ENCODE measurements at places on chromosomes 5 and 9.

- DNase-seq, result no peak
These were observed 72.4 kb upstream of the TLX3 start for GRCh38 chr5:171236651-171237050.

GRCh38 chr5:145558288-145558687 lies 276.9 kb downstream of the PRELID2 start:
- DNase-seq, result no peak

DNA sequence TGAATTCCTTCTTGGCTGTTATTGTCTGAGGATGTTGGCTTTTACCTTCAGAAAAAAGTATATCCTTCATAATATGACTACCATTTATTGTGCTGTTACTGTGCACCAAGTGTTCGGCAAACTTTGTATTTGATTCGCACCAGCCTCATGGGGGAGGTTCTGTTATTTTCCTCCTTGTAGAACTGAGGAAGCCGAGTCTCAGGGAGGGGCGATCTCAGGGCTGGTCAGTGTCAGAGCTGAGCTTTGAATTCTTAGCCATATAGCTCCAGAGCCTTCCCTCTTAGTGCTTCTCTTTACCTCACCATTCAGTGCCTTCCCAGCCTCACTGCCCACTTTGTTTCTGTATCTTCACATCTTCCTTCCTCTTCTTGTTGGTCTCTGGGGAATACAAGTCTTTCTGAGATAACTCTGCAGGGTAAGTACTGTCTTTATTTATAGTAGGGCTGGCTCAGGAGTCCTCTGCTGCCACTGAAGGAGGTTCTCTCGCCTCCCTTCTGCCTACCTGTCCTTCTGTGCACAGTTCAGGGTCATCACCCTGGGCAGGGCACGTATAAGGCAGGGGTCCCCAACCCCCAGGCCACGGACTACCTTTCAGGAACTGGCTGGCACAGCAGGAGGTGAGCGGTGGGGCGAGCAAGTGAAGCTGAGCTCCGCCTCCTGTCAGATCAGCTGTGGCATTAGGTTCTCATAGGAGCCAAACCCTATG lies 48.4 kb downstream of the GALNT10 start:
- DNase-seq, result no peak

DNA sequence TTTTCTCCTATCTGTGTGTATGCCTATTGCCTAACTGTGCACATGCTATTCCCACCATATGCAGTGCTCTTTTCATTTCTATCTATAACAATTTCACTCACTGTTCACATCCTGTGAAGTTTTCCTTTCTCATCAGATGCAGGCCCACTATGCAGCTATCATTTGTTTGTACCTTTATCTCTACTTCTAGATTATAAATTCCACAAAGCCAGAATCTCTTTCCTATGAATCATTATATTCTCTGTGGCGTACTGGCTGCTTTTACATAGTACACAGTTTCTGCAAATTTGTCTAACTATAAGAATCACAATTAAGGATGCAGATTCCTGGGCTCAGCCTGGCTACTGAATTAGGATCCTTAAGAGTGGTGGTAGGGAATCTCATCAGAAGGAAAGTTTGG lies 600.8 kb upstream of the ARRDC3 start:
- no peak for DNase-seq

- peak; percentile 50 for DNase-seq
These were observed 22.7 kb upstream of the FSTL4 start for GRCh38 chr5:133635051-133635450.

DNA sequence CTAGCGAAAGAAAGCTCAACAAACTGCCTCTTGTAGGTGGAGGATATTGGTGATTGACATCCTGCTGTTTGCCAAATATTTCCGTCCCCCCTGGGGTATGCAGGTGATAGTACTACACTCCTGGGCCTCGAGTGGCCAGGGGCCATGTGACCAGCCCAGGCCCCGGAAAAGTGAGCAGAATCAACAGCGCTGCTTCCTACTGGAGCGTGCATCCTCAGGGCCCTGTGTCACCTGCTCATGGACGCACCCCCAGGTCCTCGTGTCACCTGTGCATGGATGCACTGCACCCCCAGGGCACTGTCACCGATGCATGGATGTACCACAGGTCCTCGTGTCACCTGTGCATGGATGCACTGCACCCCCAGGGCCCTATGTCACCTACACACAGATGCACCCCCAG lies 43.8 kb downstream of the ADAMTS16 start:
- no peak for DNase-seq

DNA sequence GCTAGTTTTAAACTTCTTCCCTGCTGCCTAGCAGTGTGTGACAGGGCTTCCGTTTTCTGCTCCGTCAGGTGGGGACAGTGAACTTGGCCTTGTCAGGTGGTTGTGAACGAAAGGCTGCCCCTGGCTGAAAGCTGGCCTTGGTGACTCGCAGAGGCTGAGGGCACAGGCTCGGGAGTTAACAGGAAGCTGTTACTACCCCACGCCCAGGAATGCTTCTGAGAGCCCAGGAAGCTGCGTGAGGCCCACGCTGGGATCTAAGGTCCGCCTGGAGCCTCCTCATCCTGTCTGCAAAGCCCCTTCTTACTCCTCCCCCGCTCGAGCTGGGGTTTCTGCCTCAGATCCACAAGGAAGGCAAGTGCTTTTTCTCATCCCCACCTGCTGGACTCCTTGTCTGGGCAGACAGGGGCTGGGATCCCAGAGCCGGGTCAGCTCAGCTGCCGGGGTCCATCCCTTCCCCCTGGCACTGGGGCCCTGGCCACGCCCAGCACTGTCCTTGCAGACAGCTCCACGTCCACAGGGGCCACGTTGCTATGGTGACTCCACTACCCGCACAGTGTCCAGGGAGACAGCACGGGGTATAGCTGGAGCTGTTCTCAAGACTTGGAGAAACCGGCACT lies 124.7 kb upstream of the TBC1D2 start:
- DNase-seq, result no peak

DNA sequence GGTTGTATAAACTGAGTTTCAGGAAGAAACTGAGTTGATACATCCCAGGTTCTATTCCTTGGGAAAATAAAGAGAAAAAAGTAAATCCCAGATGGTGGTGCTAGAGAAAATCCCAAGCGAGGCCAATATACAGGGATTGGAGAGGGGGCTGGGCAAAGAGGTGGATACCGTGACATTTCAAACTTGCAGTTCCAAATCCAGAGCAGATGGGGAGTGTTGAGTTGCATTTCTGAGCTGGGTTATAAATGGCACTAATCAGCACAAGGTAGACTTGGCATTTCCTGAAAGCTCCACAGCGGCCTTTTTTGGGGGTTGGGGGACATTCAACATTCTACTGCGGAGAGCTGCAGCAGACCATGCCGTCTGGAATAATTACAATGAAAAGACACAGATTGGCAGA lies 224.4 kb downstream of the NXNL2 start:
- no peak for DNase-seq

- no peak for DNase-seq
These were observed 204.7 kb upstream of the WWC1 start for GRCh38 chr5:168086746-168087145.

- peak; percentile 48 for DNase-seq
These were observed 37.7 kb upstream of the PSD2 start for GRCh38 chr5:139757727-139758509.

- DNase-seq, result no peak
These were observed 41.8 kb downstream of the NDST1 start for GRCh38 chr5:150549735-150550134.

DNA sequence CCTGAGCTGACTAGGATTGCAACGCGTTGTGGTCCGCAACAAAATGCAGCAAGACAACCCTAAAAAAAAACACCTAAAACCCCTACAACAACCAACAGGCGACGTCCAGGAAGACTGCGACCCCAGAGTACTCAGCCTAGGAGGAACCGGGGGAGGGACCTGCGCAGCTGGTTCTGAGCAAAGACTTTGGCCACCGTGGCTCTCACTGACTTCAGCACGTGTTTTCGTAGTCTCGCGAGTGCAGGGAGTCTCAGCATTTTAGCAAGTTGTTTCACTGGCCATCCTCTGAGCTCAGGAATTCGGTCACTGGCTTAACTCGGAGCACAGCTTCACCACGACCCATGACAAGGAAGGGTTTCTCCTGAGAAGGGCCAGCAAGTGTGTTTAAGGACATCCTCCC lies 8.6 kb upstream of the ZDHHC11 start:
- peak; percentile 79 for DNase-seq

GRCh38 chr9:14400658-14400995 lies 86.7 kb upstream of the NFIB start:
- peak; percentile 48 for DNase-seq

- no peak for DNase-seq
These were observed 16.1 kb downstream of the BASP1 start for GRCh38 chr5:17233488-17233887.

DNA sequence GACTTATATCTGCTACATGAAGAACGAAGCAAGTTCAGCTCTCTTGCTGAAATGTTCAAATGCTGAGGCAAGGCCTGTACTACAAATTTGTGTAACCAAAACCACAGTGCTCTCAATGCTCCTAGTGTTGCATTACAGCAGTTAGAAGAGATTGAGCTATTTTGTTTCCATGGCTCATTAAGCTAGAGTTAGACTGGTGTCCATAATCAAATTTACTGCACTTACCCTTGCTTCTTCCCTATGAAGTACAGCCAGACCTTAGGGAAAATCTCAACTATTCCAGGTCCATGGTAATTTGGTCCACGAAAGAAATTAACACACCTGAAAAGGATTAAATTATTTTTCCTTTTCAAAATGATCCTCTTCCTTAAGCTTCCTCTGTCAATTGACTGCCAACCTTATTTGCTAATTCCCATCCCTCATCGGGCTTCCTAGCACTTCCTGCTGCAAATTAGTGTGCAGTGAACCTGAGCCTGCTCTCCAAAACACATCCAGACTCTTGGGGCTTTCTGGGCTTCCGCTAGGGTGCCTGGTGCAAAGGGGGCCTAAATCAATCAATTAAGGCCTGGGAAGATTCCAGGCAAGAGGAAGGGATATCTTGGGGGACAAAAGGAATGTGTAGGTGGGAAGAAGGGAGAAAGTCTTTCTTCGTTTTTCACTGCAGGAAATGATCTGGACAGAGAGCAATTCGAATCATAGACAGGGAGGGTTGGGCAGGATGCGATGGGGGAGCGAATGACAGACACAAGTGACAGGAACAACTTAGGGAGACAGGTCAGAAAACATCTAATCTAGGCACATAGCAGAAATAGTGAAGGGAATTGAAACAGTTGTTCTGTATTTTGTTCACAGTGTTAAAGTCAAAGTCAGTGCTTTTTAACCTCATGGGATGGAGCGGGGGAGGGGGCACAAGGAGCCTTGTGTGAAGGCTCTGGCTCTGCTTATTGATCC lies 542.4 kb downstream of the RAB3C start:
- no peak for DNase-seq

GRCh38 chr9:107606149-107606790 lies 116.7 kb upstream of the KLF4 start:
- no peak for DNase-seq

Data from osteoblast (primary cell).